ENCODE measurements at places on chromosomes 11 and 22.

GRCh38 chr11:130874396-130874795 is 41.9 kb downstream of the SNX19 start:
- no peak for DNase-seq

- no peak for DNase-seq
Observed at GRCh38 chr22:26322179-26322905, 106.7 kb upstream of the ASPHD2 start.

- no peak for DNase-seq
Observed at GRCh38 chr11:79546351-79546750, 105.5 kb upstream of the TENM4 start.

- DNase-seq = no peak
Observed at GRCh38 chr22:37746366-37747079, 49.7 kb downstream of the TRIOBP start.

- DNase-seq = no peak
Observed at GRCh38 chr22:42977569-42977968, 37.4 kb downstream of the PACSIN2 start.

DNA sequence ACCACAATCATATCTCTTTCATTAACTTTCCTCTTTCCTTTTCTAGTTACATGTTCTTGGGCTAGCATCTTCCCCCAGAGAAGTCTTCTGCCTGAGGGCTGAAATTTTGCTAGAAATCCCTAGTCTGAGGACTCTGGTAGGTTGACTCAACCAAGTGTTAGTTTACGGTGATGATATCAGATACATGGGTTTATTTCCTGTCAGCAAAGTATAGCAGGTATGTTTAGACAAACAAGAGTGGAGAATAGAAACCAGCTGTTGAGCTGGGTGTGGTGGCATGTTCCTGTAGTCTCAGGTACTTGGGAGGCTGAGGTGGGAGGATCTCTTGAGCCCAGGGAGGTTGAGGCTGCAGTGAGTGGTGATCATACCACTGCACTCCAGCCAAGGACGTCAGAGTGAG is 11.2 kb downstream of the FOLR1 start:
- DNase-seq = no peak

GRCh38 chr11:83836883-83837654 is 550.9 kb upstream of the CCDC90B start:
- DNase-seq = no peak

GRCh38 chr11:64661146-64661545 is 61.9 kb downstream of the NRXN2 start:
- no peak for DNase-seq

DNA sequence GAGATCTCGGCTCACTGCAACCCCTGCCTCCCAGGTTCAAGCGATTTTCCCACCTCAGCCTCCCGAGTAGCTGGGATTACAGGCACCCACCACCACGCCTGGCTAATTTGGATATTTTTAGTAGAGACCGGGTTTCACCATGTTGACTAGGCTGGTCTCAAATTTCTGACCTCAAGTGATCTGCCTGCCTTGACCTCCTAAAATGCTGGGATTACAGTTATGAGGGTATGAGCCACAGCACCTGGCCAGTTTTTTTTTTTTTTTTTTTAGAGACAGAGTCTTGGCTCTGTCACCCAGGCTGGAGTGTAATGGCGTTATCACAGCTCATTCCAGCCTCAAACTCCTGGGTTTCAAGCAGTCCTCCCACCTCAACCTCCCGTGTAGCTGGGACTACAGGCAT is 54.9 kb upstream of the PRR5 start:
- DNase-seq = no peak

GRCh38 chr11:119149018-119149785 is at the start of gene ABCG4:
ABCG4 (plus strand) TSS chr11:119149052; CDS start chr11:119149966, 914 bp downstream.
- no peak for DNase-seq

DNA sequence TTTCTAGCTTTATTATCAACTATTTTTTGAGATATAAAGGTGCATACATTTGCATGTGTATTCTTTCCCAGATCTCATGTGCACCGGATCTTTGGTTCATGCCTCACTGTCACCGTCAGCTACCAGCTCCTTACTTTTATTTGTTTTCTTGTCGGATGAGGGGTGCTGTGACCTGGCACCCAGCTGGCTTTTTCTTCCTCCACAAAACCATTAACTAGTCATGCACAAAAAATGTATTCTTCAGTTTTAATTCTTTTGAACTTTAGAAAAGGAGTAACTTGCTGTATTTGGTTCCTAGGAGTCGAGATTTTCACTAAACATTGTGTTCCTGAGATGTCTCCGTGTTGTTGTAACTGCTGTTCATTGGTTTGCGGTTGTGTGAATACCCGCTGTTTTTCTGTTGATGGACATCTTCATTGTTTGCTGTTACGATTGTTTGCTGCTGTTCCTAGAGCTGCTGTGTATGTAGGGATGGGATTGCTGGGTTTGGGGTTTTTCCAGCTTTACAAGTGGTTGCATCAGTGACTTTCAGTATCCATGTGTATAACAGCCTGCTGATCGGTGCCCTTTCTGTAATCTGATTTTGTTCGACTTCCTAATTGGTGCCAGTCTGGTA is 39.4 kb downstream of the MOV10L1 start:
- DNase-seq = no peak

GRCh38 chr22:48424201-48424627 is 1403.5 kb downstream of the BRD1 start:
- no peak for DNase-seq

DNA sequence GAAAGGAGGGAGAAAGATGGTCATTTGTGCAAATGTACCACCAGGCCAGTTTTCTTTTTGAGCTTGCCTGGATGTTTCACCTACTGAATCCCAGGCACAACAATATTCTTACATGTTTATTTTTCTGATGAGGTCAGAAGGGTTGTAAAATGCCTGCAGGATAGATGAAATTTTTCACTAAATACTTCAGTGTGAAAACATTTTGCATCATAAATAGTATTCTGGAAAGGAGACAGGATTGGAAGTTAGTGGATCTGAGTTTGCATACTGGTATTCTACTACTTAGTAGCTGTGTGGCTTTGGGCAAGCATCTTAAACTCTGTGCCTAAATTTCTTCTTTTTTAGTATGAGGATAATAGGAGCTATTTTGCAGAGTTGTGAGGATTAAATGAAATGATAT is 24.8 kb downstream of the RNF169 start:
- DNase-seq = no peak

GRCh38 chr11:118608360-118609227 is 1.2 kb downstream of the PHLDB1 start:
- DNase-seq = no peak

GRCh38 chr11:836700-837099 is 3.9 kb downstream of the CD151 start:
- DNase-seq = no peak

DNA sequence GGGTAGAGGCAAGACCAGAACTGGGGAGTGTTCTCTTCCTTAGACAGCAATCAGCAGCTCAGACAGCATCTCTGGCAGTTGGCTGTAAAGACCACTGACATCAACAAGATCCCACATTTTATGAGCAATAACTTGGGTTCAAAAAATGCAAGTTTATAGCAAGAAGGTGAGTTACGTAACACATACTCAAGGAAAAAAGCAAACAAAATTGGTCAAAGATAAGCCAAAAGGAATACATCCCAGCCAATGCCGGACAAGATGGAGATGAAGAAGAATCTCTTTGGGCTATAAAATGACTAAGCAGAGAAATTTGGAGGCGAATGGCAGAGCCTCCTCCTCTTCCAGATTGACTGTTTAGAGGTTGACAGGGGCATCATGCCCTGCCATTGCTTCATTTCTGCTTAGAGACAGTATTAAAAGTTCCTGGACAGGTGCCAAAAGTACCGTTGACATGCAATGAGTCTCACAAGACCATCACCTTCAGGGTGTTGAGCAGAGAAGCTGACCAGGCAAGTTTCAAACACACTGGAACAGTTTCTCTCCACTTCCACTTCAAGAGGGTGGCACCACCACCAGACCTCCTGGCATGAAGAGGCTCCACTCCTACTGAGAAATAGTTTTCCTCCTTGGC is 55.9 kb downstream of the ENDOD1 start:
- no peak for DNase-seq

DNA sequence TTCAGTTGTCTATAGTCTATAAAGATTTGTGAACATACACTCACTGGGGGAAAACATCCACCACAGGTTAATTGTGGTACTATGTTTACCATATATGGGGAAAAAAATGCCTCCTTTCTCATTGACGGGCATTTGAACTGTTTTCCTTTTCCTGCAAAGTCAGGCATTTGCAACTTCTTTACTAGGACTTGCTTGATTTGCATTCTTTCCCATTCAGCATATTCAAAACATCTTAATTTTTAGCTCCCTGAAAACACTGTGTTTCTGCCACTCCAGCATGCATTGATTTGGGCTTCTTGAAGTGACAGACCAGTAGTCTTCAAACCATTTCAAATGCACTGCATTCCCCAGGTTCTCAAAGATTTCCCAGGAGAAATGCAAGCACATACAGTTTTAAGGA is 67.6 kb downstream of the INSC start:
- DNase-seq = no peak

DNA sequence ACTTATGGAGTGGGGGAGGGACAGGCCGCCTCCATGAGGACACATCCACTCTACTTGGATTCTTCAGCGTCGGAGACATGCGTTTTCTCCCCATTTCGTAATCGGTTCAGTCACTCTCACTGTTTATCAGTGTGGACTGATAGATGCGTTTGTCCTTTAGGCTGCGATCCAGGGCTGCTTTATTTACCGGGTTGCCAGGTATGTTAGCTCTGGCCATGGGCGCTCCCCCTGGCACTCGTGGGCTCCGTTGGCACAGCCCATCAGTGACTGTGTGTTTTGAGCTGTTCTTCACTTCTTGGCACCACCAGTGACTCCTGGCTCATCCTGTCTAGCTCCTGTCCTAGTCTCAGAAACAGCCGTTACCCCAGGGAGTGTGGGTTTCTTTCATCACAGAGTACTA is 1203.3 kb downstream of the BRD1 start:
- no peak for DNase-seq

- no peak for DNase-seq
Observed at GRCh38 chr11:102929166-102929565, 26.4 kb downstream of the MMP13 start.

DNA sequence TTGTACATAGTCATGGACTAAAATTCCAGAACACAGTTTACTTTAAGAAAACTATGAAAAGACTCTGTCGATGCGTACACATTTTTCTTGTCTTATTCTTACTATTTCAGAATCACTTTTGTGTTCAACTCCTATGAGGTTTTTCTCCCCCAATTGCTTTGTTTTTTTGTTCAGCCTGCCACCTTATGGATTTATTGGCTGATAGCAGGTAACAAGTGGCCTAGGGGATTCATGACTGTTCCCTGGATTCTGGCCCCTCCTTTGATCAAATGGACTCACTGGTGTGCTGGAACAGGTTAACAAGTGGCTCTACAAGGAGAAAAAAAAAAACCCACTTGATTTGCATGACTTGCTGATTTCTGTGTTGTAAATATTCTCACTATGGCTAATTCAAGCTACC is 10.6 kb downstream of the MMP20 start:
- no peak for DNase-seq

- DNase-seq = no peak
Observed at GRCh38 chr11:128904656-128905344, 13.6 kb downstream of the KCNJ5 start.

GRCh38 chr11:115618428-115618827 is 114.2 kb upstream of the CADM1 start:
- DNase-seq = no peak

DNA sequence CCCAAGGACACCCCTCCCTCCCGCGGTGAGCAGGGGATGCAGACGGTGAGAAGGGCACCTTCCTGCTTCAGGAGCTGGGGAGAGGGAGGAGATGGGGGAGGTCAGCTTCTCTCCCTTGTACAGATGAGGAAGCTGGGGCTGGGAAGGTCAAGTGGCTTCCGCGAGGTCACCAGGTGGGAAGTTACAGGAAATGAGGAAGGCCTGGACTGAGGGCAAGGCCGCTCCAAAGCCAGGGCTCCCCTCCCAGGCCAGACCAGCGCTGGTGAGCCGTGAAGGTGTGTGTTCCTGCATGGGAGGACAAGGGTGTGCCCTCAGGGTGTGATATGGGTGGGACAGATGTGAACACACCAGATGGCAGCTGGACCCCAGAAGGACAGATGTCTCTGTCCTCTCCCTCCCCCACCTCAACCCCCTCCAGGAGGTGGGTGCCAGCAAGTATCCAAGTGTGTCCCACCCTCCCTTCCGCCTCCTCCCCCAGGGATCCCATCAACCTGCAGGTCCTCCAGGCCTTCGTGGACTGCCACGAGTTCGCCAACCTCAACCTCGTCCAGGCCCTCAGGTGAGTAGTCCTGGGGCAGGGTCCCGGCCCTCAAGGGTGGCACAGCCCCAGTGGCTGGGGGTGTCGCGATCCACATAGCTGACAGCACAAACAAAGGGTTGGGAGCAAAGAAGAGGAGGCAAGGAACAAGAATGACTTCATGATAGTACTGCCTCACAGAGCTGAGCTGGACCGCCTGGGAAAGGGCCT is 16.6 kb downstream of the CYTH4 start:
- DNase-seq = no peak

DNA sequence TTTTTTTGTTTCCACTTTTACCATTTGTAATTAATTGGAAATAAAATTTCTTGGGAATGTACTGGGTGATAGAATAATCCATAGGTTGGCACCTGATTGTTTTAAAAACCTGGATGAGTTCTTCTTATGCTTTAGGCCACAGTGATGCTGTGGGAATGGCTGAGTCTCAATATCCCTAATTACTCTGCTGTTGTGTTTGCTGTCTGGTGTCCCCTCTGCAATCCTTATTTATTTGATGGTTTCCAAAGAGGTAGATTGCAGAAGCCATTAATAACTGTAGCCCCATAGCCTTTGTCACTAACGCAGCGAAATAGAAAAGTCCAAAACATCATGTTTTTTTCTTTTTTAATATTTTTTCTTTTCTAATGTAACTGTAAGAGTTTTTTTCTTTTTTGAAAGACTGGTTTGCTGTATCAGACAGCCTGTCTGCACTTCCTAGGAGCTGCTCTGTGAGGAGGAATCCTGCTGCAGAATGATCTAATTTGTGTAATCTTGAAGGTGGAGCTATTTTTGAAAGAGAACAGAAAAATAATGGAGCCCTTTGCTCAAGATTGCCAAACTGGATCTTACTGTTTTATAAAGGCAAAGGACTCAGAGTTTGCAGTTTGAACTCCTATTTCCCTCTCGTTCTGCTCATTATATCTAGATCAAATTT is 14.9 kb downstream of the PACS1 start:
- no peak for DNase-seq

DNA sequence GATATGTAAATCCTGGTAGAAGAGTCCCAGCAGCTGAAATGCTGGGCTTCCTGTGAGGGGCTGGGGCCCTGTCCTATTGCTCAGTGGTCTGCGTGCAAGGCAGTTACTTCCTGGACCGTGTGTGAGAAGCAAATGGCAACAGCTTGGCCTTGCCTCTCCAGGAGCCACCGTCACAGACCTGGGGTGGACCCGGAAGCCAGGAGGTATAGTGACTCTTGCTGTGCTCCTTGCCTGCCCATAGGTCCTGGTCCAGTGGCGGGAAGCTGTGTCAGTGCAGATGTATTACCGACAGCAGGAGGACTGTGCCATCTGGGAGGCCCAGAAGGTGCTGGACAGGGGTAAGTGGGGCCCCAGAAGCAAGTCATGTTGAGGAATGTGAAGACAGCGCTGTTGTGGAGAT is 54.3 kb downstream of the PISD start:
- DNase-seq = no peak

Data from cortex of kidney (tissue), 1 donor.